T-helper 9 cell (primary cell): ENCODE measurements at places on chromosomes 12 and 14.

GRCh38 chr14:41606282-41606531, 469 bp upstream of the LRFN5 start:
- no peak for DNase-seq

DNA sequence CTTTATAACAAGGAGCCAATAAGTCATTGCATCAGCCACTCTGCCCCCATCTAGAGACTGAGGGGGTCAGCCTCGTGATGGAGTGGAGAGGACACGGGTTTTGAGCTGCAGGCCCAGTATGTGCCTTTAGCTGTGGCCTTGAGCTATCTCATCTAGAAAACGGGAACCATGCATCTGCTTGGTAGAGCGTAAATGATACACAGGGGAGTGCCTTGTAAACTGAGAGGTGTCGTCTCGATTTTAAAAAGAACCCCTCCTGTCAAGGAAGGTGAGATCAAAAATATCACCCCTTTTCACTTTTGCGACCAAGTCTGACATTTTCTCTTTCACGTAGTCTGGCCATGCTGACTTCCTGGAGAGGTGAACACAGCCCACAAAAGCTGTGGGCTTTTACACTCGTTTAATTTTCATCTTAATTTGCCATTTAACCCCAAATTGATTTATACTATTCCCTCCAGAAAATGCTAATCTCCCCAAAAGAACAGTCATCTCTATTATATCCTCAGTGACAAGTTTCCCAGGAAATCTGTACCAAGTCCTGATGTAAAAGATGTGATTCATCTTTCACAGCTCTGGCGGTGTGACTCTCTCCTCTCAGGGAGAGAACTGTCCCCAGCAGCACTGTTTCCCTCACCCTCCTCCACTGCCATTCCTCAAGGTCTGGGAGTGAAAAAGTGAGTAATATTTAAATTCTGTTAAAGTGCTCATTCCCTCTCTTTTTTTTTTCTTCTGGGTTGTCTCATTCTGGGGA, 30.6 kb downstream of the VCPKMT start:
- no peak for DNase-seq

GRCh38 chr14:100172811-100173210, 13.4 kb upstream of the DEGS2 start:
- no peak for DNase-seq

DNA sequence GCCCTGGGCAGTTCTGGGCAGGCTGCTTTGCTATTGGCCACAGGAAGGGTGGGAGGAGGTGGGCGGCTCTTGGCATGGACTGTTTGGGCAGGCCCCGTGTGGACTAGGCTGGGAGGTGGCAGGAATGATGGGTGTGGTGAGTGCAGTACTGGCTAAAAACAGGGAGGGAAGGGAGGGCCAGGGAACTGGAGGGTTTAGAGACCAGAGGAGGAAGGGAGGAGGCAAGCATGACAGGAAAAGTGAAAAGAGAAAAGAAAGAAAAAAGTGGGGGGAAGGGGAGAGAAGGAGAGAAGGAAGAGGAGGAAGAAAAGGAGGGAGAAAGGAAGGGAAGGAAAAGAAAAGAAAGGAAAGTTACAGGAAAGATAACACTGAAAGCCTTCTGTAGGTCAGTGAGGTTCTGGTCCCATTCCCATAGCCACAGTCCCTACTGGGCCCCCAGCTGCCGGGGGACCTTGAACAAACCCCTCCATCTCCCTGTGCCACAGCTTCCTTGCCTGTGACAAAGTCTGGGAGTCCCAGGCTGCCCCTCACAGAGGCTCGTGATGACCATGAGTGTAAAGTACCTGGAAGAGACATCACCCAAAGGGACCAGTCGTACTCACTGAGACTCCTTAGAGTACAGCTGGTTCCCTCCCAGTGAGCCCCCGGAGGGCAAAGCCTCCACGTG, 1.1 kb upstream of the C14orf132 start:
- DNase-seq, result no peak

- no peak for DNase-seq
These were observed 21.1 kb downstream of the CHFR start for GRCh38 chr12:132866251-132866828.
